ENCODE measurements at places on chromosomes 4 and X.

GRCh38 chr4:24010994-24011393, 121.1 kb upstream of the PPARGC1A start:
- no peak for DNase-seq

DNA sequence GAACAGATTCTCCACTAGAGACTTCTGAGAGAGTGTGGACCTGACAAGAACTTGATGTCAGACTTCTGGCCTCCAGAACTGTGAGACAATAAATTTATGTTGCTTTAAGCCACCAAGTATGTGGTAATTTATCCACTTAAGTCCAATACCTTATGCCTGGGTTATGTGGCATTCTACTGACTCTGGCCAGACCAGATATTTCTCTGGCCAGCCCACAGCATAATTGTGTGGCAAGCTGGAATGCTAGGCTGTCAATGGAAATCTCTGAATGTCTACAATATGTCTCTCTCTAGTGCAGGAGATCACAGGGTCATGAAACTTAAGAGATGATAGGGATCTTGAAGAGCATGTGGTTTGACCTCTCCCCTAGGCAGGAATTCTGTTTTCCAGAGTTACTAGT, 251.0 kb downstream of the ZNF674 start:
- no peak for DNase-seq

DNA sequence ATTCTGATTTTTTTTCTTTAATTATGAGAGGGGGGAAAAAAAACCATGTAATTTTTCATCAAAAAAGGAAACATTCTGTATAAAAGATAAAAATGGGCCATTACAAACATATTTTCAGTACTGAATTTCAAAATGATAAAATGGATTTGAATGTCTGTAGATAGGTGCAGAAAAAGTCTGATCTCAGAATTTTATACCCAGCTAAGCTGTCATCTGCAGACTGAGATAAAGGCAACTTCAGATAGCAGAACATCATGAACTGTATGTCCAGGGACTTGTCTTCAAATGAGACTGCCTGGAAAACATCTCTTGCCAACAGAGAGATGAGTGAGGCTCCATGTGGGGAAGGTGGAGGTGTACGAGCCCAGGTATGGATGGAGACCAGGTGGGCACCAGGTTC, 118.5 kb upstream of the PSAPL1 start:
- no peak for DNase-seq

DNA sequence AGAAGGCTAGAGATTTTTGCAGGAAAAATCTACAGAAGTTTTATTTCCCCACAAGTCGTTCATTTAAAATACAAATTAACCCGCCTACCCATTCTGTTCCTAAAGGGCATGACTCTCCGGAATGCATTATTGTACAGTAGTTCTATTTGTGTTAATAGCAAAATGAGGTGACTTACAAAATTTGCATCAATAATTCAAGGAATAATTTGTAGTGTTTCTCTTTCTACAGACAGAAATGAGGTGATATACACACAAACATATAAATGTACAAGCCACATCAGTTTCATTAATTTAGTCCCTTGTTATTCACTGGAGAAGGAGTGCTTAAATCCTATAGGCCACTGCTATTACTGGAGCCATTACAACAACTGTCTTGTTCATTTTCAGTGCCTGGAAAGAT, 501.3 kb upstream of the DIAPH2 start:
- DNase-seq: no peak

DNA sequence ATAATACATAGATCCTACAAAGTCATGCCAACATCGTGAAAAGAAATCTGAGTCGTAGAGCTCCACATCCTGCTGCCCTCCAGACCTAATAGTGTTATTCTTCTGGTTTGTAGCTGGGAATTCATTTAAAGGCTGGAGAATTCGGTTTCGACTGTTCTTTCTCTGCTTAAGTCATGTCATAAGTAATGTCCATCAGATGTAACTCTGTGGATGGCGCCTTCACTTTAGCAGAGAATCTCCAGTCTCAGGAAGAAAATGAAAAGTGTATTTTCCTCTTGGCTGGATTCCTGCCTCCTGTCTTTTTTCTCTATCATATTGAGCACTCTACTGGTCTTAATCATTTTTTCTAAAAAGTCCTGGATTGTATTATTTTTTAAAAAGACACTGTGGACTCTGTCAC, 117.0 kb downstream of the PALLD start:
- no peak for DNase-seq

DNA sequence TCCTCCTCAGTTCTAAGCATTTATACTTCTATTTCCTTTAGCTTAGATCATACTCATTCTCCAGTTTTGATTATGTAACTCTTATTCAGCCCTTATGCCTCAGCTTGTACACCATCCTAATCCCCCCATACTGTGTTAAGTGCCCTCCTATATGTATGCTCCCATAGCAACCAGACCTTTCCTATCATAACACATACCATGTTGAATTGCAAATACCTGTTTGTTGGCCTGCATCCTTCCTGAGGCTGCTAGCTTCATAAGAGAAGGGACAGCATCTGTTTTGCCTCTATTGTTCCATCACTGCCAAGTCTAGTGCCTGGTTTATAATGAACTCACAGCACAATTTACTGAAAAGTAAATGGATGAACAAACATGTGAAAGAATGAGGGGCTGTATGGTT, 443.7 kb downstream of the CENPC start:
- no peak for DNase-seq

GRCh38 chr4:152247271-152247975, 288.5 kb downstream of the FBXW7 start:
- no peak for DNase-seq

GRCh38 chr4:20311856-20312255, 60.2 kb downstream of the SLIT2 start:
- DNase-seq: no peak

DNA sequence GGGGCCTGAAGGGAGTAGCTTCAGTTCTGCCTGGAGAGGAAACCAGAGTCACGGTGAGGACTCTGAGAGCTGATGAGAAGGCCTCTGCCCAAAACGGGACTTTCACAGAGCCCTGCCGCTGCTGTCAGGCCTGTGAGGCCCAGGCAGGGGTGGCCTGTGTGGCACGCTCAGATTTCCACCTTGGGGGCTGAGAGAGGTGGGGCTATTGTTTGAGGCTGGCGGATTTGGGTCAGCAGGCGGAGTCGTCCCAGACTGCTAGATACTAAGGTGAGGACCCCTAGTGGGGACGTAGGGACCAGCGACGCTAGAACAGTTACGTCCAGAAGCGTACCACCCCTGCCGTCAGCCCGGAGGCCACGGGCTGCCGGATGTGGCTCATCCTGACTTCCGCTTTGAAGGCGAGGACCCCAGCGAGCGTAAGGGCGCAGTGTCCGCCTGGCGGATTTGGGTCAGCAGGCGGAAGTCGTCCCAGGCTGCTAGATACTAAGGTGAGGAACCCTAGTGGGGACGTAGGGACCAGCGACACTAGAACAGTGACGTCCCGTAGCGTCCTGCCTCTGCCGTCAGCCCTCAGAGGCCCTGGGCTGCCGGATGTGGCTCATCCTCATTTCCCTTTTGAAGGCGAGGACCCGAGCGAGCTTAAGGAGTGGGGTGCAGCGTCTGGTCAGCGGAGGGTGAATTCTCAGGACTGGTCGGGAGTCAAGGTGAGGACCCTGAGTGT, at the start of gene MAGEB1:
Gene MAGEB1, plus strand, starts transcription at position 378 of the 721 bp plus-strand sequence. CDS start 3,348 bp downstream, outside the sequence.
- DNase-seq: no peak

DNA sequence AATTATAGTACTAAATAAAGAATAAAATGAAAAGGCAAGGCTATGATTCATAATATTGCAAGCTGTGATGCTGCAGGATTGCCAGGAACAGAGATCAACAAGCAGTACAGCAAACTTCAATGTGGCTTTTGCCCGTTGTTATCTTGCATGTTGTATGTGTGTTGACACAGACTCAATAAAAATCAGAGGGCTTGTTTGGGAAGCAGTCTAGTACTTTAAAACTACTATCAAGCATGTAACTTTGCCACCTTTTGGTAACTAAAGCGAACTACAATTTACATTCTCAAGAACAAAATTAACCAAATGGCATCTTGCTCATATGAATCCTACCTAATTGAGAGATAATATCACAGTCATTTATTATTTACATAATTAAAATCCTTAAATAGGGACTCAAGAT, 79.8 kb upstream of the GPM6A start:
- DNase-seq: no peak

- no peak for DNase-seq
These were observed 36.0 kb downstream of the GAB3 start for GRCh38 chrX:154714925-154715324.

- DNase-seq: peak; percentile 64
These were observed 1.9 kb downstream of the BCORL1 start for GRCh38 chrX:129984111-129984958.

GRCh38 chrX:150449313-150449712, 86.2 kb downstream of the MAMLD1 start:
- DNase-seq: no peak

DNA sequence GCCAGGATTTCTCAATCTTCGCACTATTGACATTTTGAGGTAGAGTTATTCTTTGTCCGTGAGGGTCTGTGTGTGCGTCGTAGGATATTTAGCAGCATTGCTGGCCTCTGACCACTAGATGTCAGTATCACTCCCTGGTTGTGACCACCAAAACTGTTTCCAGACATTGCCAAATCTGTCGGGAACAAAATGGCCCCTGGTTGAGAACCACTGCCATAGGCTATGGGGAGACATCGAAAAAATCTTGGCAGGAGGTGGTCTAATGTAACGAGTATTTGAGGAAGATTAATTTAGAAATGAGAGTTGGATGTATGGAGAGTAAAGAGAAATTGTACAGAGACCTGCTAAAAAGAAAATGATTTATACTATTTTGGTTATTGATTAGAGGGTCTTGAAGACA, 108.4 kb downstream of the DOCK11 start:
- peak; percentile 62 for DNase-seq

DNA sequence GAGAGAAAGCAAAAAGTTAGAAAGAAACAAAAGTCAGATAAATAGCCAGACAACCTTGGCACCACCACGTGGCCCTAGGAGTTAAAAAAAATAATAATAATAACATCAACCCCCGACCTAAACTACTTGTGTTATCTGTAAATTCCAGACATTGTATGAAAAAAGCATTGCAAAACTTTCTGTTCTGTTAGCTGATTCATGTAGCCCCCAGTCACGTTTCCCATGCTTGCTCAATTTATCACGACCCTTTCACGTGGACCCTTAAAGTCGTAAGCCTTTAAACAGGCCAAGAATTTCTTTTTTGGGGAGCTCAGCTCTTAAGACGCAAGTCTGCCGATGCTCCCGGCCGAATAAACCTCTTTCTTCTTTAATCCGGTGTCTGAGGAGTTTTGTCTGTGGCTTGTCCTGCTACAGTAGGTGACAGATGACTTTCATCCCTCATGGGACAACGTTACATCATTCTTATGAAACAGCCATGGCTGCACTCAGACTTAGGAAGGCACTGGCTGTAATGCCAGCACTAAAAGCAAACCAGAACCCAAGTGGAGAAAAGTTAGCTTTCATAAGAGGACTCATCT, 520 bp downstream of the ACOX3 start:
- DNase-seq: no peak

DNA sequence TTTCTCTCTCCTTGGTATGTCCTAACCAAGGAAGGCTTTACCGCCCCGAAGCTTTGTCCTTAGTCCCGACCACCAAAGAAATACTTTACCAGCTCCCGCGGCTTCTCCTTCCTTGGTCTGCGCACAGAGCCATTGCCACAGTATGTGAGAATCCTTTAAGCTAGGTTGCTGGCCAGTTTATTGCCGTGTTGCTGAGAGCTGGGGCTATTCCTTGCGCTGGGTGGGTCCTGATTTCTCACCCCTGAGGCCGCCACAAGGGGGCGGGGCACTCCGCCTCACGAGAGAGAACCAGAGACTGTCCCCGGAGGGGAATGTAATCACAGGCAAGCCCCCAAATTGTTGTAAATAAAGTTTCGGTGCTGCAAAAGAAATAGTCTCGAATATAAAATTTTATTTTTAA, 331.0 kb upstream of the PCDH10 start:
- no peak for DNase-seq

- no peak for DNase-seq
These were observed 30.1 kb upstream of the NUP54 start for GRCh38 chr4:76178296-76178695.

GRCh38 chr4:100907465-100908454, 389.9 kb upstream of the EMCN start:
- no peak for DNase-seq

GRCh38 chr4:174274436-174274835, 9.0 kb downstream of the FBXO8 start:
- DNase-seq: no peak

- DNase-seq: no peak
These were observed 45.4 kb downstream of the BMPR1B start for GRCh38 chr4:94803181-94803580.

DNA sequence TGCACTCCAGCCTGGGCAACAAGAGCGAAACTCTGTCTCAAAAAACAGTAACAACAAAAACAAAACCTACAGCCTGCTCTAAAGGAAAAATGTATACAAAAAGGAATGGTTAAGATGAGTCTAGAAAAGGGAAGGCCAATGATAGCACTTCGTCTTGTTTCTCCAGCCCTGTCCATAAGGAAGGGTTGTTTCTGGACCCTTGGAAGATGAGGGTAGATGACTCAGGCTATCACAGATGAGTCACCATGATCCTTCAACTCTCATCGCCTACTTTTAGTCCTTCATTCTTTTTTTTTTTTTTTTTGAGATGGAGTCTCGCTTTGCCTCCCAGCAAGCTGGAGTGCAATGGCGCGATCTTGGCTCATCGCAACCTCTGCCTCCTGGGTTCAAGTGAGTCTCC, 8.8 kb downstream of the PLA2G12A start:
- DNase-seq: no peak

- no peak for DNase-seq
These were observed 1111.0 kb upstream of the AGA start for GRCh38 chr4:178553201-178553600.

DNA sequence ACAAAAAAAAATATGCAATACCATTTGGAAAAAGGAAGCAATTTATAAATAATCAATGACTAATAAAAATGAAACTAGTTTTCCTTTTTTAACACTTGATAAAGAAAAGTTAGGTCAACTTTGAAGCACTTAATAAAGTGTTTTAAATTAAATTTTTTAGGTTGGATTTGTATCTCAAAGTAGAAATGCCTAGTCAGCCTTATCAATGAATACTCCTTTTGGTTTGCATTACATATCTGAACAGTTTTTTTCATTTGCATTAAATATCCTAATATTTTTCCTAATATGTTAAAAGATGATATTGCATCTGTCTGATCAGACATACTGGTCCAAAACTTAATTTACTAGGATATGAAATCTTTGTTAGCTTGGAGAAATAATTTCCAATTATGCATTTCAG, 155.8 kb upstream of the ZFP42 start:
- no peak for DNase-seq

Data from activated CD8-positive, alpha-beta memory T cell treated with anti-CD3 and anti-CD28 coated beads for 24 hours (primary cell).